ENCODE measurements at places on chromosomes 5 and 9.

- no peak for DNase-seq
Observed at GRCh38 chr5:156273325-156273724, 53.6 kb upstream of the SGCD start.

DNA sequence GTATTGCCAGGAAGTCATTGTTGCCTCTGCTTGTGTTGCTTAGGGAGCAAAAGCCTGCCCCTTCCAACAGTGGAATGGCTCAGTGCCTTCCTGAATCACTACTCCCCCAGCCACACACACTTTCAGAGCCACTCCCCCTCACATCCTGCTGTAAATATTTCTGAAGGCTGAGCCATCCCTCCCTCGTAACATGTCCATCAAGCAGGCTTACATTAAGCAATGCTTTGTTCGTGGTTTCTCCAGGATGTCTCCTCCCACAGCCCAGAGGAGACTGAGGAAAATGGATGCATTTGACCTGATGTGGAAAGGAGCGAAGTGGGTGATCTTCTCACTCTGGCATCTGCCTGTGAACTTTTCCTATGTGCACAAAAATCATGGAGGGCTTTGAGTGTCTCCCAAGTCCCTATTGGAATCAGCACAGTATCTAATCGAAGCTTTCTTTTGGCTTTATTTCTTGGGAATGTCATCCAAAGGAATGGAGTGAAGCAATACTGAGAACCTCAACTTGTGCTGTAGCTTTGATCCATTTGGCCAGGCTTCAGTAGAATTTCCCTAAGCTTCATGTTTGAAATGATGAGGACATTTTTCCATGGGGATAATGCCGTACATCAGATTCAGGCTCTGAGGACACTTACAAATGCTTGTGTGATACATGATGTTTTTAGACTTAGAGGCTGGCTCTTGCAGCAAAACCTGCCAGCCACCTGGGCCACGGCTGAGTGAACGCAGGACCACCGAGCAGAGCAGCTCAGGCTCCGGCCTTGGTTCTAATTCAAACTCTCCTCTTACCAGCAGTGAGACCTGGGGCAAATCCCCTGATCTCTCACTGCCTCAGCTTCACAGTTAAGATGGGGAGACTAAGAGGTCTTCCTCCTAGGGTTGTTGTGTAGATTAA is 389.1 kb downstream of the ENC1 start:
- no peak for DNase-seq

- DNase-seq = no peak
Observed at GRCh38 chr9:131980267-131981016, 99.2 kb downstream of the MED27 start.

- no peak for DNase-seq
Observed at GRCh38 chr5:155807884-155808576, 518.9 kb upstream of the SGCD start.

- no peak for DNase-seq
Observed at GRCh38 chr5:179416114-179416822, 71.0 kb upstream of the ADAMTS2 start.

- DNase-seq = no peak
Observed at GRCh38 chr5:80592761-80593160, 22.7 kb upstream of the ANKRD34B start.

- DNase-seq = no peak
Observed at GRCh38 chr9:13552606-13553215, 273.2 kb upstream of the MPDZ start.
